ENCODE measurements at places on chromosomes 2 and 18. TPM values are rescaled to one million over a fixed set of nuclear protein-coding genes. Genes with fewer than 3 reads are reported as not detected.

DNA sequence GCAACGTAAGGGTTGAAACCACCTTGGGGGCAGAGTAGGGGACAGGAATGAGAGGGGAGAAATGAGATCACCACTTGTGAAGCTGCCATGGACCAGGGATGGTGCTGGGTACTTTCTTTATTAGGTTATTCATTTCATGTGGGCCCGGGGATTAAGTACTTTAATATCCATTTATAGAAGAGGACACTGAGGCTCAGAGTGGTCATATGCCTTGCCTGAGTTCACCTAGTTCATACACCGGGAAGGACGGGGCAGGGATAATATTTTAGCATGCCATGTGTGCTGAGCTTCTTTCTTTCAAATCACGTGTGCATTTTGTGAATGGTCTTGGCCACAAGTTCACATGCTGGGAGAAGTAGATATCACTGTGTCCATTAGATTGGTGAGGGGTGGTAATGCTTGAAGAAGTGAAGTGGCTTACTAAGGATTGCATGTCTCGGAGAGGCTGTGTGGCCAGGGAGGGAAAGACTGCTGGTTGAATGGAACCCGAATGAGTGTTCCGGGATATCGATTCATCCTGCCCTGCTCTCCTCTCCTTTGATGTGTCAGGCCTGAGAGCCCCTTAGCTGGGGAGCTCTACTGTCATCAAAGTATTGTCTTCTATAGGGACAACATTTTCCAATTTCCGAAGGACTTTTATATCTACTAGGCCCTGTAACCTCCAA, 187.1 kb downstream of the MYCN start:
- no peak for DNase-seq

DNA sequence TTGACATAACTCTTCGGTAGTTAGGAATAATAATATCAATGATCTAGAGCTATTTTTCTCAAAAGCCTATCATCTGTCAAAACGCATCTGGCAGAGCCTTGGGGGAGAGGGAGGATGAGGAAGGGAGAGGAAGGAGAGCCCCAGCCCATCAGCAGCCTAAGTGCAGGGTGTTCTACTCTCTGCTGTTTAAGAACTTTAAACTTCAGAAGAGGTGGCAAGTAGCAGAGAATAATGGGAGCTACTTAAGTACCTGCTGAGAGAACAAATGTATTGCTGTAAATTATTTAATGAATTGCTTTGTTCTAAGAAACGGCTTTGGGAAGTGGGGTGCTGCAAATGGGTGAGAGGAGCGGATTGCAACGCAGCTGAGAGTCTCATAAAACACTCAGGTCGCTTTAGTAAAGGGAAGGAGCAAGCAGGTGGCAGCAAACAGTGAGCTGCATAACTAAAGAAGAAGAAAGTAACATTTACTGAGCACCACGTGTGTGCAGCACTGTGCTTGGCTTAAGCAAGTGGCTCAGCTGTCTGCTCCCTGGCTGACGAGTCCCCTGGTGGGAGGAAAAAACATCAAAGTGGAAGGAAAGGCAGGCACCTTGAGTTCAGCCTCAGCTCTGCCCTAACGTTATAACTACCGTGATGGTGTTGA, 26.3 kb upstream of the SH3RF3 start:
- DNase-seq: no peak

GRCh38 chr2:70902067-70902442, 33.6 kb upstream of the ATP6V1B1 start:
- no peak for DNase-seq

GRCh38 chr2:201130524-201131186, 14.7 kb downstream of the CFLAR start:
- no peak for DNase-seq

SERPINB13 gene
- total RNA-seq: 1.7 TPM

DNA sequence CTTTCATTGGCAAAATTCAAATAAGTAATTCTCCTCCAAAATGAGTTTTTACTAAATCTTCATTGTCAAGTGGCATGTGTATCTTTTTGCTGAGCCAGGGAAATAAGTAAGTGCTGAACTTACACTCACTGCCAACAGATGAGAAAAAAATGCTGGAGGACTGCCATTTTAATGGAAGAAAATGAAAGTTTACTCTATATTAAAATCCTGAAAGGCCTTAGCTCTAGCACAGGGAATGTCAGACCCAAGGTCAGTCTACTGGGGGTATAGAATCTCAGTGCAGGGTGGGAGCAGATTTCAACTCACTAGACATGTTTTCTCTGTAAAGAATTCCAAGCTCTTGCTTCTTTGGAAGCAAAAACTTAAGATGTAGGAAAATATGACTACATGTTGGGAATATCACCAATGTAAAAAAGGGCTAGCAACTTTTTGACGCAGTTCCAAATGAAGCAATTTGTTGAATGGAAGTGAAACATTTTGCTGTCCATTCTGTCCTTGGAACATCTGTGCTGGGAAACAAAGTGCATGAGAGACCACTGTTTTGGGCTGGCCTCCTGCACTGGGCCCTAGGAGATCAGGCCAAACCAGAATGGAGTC, 127.0 kb downstream of the ST6GAL2 start:
- peak; percentile 29 for DNase-seq

GRCh38 chr2:11681722-11682589, 12.0 kb upstream of the NTSR2 start:
- no peak for DNase-seq

DNA sequence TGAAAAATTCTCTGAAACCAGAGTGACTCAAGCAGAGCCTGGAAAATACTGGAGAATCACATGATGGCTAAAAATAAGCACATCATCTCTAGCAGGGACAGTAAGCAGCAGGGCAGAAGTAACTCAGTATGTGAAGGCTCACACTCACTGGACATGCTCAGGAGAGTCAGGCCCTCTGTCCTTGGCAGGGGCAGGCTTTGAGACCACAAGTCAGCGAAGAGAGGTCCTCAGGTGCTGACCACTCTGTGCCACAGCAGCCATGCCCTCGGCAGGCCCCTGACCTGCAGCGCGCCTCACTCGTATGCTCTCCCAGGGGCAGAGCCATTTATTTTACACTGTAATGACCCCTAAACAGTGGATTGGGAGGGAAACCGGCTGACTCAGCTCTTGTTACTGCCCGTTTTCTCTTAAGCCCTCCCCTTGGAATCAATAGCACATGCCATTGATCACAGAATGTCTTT, 76.8 kb downstream of the MAPRE2 start:
- DNase-seq: no peak

DNA sequence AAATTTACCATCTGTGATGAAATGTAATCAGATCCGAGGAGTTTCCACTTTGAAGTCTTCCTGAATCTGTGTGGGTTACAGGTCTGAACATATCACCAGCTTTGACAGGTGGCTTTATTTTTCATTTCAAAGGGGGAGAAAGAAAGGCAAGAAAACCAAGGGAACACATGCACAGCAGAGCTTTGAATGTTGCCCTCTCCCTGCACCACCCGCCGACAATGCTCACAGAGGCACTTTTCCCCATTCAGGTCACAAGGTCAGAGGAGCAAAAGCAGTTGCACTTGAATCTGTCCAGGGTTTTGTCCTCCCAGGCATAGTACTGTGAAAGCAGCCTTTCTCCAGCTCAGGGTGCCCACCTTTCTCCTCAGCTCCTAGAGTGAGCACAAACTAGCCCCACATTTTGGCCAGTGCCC, 130.2 kb downstream of the OSR1 start:
- DNase-seq: no peak

- DNase-seq: no peak
These were observed 35.5 kb upstream of the PTMA start for GRCh38 chr2:231672617-231673347.

CXCR4 gene
- total RNA-seq: 20.8 TPM

- DNase-seq: no peak
These were observed 1049.2 kb upstream of the ZEB2 start for GRCh38 chr2:145569108-145569507.
